ENCODE measurements at places on chromosomes 5 and 9. TPM values are rescaled to one million over a fixed set of nuclear protein-coding genes. Genes with fewer than 3 reads are reported as not detected.

The SCAI gene
- polyA plus RNA-seq, result 14.8 TPM

The SMIM32 gene
- polyA plus RNA-seq, result 0.59 TPM

The CTXN3 gene
- 0.10 TPM for polyA plus RNA-seq

The SOWAHA gene
- polyA plus RNA-seq, result not detected

The PCDHB12 gene
- polyA plus RNA-seq, result 6.2 TPM

The SLC35D2 gene
- 30.4 TPM for polyA plus RNA-seq

The SPINK6 gene
- polyA plus RNA-seq, result not detected

The ENTPD2 gene
- 4.2 TPM for polyA plus RNA-seq

The CDC25C gene
- 7.3 TPM for polyA plus RNA-seq

The DROSHA gene
- polyA plus RNA-seq, result 83.8 TPM

The CDH6 gene
- 12.5 TPM for polyA plus RNA-seq

The PCDHB5 gene
- 12.5 TPM for polyA plus RNA-seq

The HSD17B3 gene
- polyA plus RNA-seq, result 0.26 TPM

The UGT3A1 gene
- polyA plus RNA-seq, result 0.23 TPM

The CLIC3 gene
- polyA plus RNA-seq, result 55.8 TPM

GRCh38 chr9:77750981-77751340 is 102.8 kb upstream of the GNA14 start:
- no peak for DNase-seq

DNA sequence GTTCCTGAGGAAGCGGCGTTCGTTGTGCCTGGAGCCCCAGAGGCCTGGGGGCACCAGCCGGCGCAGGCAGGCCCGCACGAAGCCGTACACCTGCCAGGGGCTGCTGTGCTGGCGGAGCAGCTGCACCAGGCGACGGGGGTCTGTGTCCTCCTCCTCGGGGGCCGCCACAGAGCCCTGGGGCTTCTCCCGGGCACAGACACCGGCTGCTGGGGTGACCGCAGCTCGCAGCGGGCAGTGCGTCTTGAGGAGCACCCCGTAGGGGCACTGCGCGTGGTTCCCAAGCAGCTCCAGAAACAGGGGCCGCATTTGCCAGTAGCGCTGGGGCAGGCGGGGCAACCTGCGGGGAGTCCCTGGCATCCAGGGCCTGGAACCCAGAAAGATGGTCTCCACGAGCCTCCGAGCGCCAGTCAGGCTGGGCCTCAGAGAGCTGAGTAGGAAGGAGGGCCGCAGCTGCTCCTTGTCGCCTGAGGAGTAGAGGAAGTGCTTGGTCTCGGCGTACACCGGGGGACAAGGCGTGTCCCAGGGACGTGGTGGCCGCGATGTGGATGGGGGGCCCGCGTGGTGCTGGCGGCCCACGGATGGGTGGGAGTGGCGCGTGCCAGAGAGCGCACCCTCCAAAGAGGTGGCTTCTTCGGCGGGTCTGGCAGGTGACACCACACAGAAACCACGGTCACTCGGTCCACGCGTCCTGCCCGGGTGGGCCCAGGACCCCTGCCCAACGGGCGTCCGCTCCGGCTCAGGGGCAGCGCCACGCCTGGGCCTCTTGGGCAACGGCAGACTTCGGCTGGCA is 1.3 kb downstream of the TERT start:
- DNase-seq, result no peak

GRCh38 chr5:115246361-115246991 is 16.2 kb downstream of the PGGT1B start:
- no peak for DNase-seq

- no peak for DNase-seq
Measured at GRCh38 chr5:102226321-102226720, 69.8 kb downstream of the SLCO4C1 start.

GRCh38 chr5:109649318-109649717 is 40.4 kb upstream of the MAN2A1 start:
- DNase-seq, result no peak

- DNase-seq, result no peak
Measured at GRCh38 chr9:32424616-32425015, 40.2 kb downstream of the ACO1 start.

GRCh38 chr9:37424686-37425297 is 2.3 kb downstream of the GRHPR start:
- DNase-seq, result no peak

- DNase-seq, result no peak
Measured at GRCh38 chr5:141272906-141273305, 27.7 kb downstream of the PCDHB15 start.

DNA sequence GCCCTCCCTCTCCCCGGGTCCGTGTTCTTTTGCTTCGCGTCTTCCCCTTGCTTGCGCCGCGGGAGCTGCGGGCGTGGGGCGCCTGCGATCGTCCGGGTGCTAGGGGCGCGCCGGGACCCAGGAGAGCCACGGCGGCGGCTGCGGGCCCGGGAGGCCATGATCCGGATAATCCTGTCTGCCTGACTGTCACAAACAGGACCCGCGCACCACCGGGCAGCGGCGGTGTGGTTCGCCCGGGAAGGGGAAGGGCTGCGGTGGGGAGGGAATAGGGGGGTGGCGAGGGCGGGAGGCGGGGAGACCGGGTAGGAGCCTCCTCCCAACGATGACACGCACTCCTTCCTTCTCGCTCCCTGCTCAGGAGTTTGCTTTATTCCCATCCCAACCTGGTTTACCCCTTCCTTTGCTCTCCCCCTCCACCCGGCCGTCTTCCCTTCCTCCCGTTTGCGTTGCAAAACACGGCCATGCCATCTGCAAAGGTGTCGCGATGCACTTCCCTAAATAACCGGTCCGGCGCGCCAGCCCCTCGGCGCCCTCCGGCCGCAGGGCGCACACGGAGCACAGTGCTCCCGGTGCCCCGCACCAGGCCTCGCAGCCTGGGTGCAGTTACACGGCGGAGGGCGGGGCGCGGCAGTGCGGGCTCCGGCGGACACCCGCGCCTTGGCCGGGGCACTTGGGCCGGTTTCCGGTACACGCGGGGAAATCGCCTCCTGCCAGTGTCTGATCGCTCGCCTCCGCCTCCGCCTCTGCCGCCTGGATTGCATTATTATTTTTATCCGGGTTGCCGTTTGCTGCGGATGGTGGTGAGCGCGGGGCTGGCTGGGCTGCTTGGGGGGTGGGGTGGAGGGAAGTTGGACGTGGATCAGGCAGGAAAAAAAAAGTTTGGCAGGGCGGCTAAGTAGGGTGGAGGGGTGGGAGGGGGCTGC is 1.5 kb downstream of the SMARCA2 start:
- DNase-seq, result peak; percentile 92

DNA sequence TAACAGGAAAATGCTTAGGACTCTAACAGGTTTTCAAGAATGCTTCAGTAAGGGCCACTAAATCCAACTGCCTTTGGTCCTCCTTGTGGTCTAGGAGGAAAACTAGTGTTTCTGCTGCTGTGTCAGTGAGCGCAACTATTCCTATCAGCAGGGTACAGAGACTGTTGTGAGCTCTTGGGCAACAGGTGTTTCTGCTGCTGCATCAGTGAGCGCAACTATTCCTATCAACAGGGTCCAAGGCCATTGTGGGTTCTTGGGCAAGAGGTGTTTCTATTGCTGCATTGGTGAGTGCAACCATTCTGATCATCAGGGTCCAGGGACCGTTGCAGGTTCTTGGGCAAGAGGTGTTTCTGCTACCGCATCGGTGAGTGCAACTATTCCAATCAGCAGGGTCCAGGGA is 256.3 kb downstream of the CDH10 start:
- DNase-seq, result no peak

DNA sequence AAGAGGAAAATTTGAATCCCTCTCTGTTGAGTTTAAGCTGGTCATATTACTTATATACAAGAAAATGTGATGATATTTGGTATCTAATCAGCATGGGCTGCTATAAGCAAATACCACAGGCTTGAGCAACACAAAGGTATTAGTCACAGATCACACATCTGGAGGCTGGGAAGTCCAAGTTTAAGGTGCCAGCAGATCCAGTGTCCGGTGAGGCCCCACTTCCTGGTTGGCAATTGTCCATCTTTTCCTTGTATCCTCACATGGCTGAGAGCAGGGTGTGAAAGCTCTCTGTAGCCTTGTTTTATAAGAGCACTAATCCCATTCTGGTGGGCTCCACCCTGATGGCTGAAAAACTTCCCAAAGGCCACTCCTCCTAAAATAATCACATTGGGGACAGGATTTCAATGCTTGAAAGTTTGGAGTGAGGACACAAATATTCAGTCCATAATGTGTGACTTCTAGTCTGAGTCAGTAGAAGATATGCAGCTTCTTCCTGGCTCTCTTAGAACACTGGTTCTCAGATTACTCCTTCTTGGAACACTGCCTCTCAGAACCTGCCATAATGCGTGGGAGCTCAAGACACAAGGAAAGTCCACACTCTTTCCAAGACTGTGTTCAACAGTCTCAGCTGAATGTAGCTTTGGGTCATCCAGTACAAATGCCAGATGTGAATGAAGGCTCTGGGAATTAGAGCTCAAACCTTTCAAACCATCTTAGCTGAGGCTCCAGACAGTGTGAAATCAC is 124.1 kb downstream of the PRDM9 start:
- DNase-seq, result no peak

DNA sequence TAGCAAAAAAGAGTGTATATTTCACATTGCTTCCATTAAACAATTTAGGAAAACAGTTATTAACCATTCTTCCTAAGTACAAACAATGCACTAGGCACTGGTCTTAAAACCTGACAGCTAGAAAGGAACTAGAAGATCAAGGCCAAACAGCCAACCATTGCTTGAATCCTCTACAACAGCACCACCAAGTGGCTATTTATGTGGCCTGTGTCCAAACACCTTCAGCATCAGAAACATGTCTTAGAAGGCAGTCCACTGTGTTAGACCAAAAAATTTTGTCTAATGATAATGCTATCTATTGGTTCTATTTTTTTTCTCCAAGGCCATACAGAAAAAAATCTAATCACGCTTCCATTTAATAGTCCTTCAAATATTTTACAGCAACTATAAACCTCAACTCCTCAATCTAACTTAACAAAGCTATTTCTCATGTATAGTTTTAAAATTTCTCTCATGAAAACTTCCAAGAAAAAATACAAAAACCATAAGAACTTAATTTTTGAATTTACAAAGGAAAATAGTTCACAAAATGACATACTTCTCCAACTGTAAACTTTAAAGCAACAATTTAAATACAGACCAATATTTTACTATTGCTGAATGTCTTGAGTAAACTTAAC is 36.1 kb downstream of the CAAP1 start:
- DNase-seq, result no peak

GRCh38 chr5:125377141-125377540 is 630.7 kb upstream of the ZNF608 start:
- DNase-seq, result no peak

- DNase-seq, result no peak
Measured at GRCh38 chr9:73011956-73012355, 59.1 kb upstream of the ALDH1A1 start.

- DNase-seq, result no peak
Measured at GRCh38 chr5:172446336-172447051, 7.8 kb downstream of the SH3PXD2B start.

DNA sequence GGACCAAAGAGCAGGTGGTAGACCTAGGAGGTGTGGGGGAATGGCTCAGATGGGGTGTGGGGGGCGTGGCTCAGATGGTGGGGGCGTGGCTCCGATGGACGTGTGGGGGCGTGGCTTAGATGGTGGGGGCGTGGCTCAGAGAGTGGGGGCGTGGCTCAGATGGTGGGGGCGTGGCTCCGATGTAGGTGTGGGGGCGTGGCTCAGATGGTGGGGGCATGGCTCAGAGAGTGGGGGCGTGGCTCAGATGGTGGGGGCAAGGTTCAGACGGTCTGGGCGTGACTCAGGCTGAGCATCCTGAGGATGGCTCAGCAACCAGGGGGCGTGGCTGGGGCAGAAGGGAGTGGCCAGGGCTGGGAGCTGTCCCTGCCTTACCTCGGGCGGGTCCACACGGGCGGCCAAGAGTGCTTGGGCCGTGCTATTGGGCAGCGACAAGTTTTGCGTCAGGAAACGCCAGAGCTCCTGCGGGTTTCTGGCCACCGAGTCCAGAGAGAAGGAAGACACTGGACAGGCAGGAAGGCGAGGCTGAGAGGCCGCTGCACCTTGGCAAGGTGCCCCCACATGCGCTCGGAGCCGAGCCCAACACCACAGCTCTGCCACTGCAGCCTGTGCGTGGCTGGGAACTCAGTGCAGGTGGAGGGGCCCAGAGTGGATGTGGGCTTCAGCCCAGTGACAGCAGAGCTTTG is 5.9 kb downstream of the ABCA2 start:
- DNase-seq, result no peak

DNA sequence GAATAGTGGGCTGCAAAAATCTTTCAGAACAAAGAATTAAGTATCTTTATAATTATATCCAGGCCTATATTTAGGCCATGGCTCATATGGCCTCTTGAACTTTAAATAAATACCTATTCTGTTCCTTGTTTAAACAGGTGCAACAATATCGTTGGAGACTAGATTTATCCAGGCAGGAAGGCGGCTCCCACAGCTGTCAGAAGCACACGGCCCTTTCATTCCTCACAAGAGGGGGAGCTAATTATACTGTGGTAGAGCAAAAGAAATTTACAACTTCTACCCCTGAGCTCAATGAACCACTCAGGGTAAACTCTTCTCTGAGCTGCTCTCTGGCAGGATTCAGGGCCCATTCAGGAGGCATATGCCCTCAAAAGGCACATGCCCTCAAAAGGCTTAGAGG is 31.3 kb downstream of the TMEM174 start:
- no peak for DNase-seq

DNA sequence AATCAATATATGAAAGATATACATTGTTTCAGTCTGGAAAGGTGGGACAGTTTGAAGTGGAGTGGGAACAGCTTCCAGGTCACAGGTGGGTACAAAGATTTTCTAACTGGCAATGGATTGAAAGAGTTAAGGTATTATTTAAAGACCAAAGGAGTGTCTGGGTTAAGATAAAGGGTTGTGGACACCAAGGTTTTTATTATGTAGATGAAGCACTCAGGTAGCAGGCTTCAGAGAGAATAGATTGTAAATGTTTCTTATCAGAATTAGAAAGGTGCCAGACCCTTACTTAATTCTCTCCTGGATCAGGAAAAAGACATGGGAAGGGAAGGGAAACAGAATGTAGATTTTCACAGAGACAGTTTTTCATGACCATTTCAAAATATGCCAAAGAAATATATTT is 1174.8 kb downstream of the MAT2B start:
- no peak for DNase-seq

- DNase-seq, result no peak
Measured at GRCh38 chr9:22649384-22649783, 202.8 kb downstream of the DMRTA1 start.

DNA sequence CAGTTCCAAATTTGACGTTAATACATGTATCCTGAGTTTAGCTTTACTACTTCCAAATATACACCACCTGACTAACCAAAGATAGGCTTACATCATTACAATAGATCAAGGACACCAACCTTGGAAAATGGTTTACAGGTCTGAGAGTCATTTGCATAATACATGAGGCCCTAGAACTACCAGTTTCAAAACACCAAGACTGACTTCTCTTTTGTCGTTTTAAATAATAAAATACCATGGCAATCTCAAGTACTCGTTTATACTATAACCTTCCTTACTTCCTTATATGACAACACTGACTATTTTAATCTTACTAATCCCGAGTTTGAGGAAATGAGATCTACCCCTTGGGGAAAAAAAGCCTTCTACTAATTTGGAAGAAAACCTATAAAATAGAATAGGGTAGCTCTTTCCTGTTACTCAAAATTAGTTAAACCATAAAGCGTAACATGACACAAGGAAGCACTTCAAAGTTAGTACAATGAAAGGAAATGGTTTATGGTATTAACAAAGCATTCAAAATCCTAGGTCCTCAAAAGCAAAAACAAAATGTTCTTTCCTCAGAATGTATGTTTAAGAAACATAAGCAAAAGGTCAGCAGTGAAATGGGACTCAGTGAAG is 42.1 kb downstream of the UBQLN1 start:
- no peak for DNase-seq

Measured in left lung (tissue), 14 donors.